ENCODE measurements at places on chromosomes 16 and 17.
A peak's percentile ranks its signal among the peaks of the same experiment; 100 is the strongest.

- no peak overlapping the region for H3K27ac ChIP-seq
- H3K4me3 ChIP-seq, result no peak overlapping the region
- H3K27me3 ChIP-seq, result no peaks in the 10 kb centered on the region
- H3K36me3 ChIP-seq, result no peaks in the 10 kb centered on the region
Observed at GRCh38 chr16:12398029-12398682, 405.5 kb downstream of the CPPED1 start.

- H3K27ac ChIP-seq, result no peak overlapping the region
- no peaks in the 10 kb centered on the region for H3K4me1 ChIP-seq
- H3K36me3 ChIP-seq, result no peaks in the 10 kb centered on the region
- peaks cover 83% of the 10 kb centered on the region for H3K27me3 ChIP-seq
Observed at GRCh38 chr16:24359490-24359889, 103.4 kb downstream of the CACNG3 start.

DNA sequence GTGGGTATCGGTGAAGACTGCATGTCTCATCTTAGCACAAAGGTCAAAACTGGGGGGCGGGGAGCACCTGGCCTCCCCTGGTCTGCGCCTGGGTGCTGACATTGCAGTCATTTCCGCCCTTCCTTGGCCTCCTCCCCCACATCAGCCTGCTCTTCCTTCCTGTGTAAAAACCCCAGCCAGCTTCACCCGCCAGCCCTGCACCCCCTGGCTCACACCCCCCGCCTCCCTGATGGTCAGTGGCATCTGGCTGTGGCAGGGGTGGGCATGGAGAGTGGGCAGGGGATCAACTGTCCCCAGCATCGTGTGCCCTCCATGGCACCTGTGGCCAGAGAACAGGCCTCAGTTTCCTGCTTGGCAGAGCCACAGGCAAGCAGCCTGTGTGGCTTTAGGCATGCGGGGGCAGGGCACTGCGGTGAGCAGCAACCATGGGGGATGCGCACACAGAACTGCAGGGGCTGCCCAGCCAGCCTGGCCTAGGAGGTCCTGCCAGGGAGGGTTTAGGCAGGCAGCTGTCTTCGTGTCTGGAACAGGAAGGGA is 26.5 kb upstream of the LASP1NB start:
- H3K27ac ChIP-seq, result no peak overlapping the region
- no peak overlapping the region for H3K4me3 ChIP-seq
- no peaks in the 10 kb centered on the region for H3K27me3 ChIP-seq

- no peaks in the 10 kb centered on the region for H3K4me1 ChIP-seq
- no peak overlapping the region for H3K4me3 ChIP-seq
- no peak for DNase-seq
Observed at GRCh38 chr17:28407974-28408306, 1.9 kb upstream of the SLC46A1 start.

- no peaks in the 10 kb centered on the region for H3K27me3 ChIP-seq
- peaks cover 4% of the 10 kb centered on the region for H3K36me3 ChIP-seq
- H3K4me1 ChIP-seq, result peaks cover 77% of the 10 kb centered on the region
- no peak overlapping the region for H3K4me3 ChIP-seq
Observed at GRCh38 chr17:41496803-41497484, 7.2 kb upstream of the KRT36 start.

DNA sequence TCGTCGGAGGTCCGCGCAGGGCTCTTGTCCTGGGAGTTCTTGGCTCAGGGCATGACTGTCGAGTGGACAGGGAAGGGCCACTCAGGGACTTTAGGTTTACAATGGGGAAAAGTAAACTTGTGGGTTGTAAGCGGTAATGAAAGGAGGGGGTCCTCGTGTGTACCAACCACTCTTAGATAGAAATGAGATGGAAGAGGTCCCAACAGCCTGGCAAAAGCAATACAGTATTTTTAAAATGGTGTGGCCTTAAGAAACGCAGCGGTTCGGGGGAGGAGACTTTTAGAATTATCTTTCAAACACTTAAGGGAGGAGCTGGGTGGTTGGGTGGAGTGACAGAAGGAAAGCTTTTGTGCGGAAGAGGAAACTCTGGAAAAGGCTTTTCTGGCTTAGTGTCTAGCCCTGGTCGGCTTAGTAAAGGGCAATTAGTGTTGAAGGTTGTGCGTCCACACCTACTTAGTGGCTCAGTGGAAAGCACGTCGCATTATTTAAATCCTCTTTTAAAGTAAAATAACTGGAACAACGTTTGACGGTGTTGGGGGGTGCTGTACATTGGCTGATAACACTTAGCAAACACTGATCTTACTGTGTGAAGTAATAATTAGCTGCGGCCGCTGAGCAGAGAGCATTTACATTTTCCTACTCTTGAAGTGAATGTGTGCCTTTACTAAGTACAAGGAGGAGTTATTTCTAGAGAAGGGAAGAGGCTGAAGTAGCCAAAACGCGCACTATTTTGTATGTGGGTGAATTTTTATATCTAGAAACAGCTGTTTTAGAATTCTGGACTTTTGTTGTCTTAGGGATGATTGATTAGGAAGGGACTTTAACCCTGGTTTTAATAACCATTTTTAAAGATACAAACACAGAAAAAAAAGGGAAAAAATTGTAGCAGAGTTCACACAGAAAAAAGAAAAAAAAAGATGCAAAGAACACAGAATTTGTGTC is 1.0 kb downstream of the WSB1 start:
- H3K4me3 ChIP-seq, result peak overlapping the region; percentile 98
- H3K36me3 ChIP-seq, result peaks cover 44% of the 10 kb centered on the region
- H3K4me1 ChIP-seq, result peaks cover 30% of the 10 kb centered on the region
- H3K27ac ChIP-seq, result peak overlapping the region; percentile 97

- H3K27me3 ChIP-seq, result no peaks in the 10 kb centered on the region
- no peak overlapping the region for H3K27ac ChIP-seq
- no peak overlapping the region for H3K4me3 ChIP-seq
- H3K4me1 ChIP-seq, result peaks cover 7% of the 10 kb centered on the region
- peaks cover 5% of the 10 kb centered on the region for H3K36me3 ChIP-seq
Observed at GRCh38 chr17:30812218-30813177, 12.0 kb downstream of the CRLF3 start.

DNA sequence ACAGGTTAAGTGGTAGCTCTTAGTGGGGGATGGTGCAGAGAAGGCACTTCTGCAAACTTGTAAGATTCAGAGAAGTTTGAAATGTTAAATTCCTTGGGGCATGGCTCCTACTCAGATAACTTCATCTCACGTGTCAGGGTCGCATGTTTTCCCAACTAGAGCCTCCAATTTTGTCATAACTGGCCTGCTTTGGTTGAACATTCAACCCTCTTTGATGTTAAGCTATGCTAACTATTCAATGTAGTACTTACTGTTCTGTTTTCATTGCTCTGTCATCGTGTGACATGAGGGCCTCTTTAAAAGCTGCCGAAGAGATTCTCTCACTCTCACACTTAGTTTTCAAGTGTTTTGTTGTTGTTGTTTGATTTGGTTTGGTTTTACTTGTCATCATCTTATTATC is 280.8 kb downstream of the CDH11 start:
- no peak for DNase-seq
- no peaks in the 10 kb centered on the region for H3K27me3 ChIP-seq
- H3K4me3 ChIP-seq, result no peak overlapping the region
- no peaks in the 10 kb centered on the region for H3K36me3 ChIP-seq
- H3K27ac ChIP-seq, result no peak overlapping the region

DNA sequence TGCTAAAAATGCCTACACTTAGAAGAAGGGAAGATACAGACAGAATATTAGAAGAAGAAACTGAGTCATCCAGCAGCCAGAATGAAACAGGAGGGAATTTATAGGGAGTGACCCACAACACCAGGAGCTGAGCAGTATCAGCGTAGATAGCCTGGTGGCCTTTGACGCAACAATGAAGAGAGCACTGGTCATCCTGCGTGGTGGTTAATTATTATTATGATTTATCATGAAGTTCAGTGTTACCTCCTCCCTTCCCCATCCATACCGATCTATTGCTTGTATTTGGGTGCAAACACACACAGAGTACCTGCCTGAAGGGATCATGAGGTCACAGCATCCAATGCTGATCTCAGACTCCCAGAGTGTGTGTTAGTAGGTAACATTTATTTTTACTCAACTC is 38.5 kb downstream of the ERCC4 start:
- DNase-seq, result no peak
- H3K36me3 ChIP-seq, result peaks cover 16% of the 10 kb centered on the region
- H3K27ac ChIP-seq, result peak overlapping the region; percentile 93

- H3K4me1 ChIP-seq, result peaks cover 16% of the 10 kb centered on the region
- DNase-seq, result no peak
- no peak overlapping the region for H3K4me3 ChIP-seq
- H3K27ac ChIP-seq, result no peak overlapping the region
- H3K27me3 ChIP-seq, result no peaks in the 10 kb centered on the region
Observed at GRCh38 chr17:36609498-36609862, 8.1 kb downstream of the MRM1 start.

DNA sequence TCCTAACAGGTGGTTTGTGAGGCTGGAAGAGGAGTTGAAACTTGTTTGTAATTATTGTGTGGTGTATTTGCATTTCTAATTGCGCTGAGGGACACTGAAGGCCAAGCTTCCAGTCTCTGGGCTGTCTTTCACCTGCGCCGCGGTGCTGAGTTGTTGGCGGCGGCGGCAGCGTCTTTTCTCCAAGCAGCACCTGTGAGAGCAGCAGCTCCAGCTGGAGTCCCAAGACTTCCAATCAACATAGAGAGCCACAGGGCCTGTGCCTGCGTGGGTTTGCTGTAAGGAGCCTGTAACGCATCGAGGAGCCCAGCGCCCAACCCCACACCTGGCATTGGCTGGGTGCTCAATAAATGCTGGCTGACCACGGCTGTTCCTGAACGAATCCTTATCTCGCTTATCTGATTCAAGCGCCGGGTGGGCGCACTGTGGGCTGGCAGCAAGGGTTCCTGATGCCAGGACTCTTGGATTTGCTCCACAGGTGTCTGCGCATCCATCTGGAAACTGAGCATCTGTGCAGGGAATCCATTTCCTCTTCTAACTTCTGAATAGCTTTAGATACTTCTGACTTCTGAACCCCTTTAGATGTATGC is 138.1 kb downstream of the ASIC2 start:
- peaks cover 39% of the 10 kb centered on the region for H3K27me3 ChIP-seq
- H3K36me3 ChIP-seq, result no peaks in the 10 kb centered on the region
- no peak overlapping the region for H3K4me3 ChIP-seq
- no peak overlapping the region for H3K27ac ChIP-seq
- no peak for DNase-seq
- no peaks in the 10 kb centered on the region for H3K4me1 ChIP-seq

DNA sequence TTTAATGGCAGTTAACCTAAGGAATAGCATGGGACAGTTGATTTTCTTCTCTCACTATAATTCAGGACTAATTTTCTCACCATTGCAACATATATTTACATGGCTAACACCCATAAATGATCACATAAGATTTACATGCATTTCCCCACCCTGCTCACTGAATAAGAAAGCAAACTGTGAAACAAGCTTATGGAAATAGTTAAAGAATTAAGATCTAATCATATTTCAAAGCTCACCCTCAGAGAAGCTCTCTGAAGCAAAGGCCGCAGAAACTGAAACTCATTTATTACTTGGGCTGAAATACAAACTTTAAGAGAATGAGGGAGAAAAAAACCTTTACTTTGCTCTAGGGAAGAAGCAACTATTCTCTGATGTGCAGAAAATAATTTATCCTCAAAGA is 218.7 kb upstream of the AXIN2 start:
- H3K36me3 ChIP-seq, result no peaks in the 10 kb centered on the region
- peaks cover 17% of the 10 kb centered on the region for H3K4me1 ChIP-seq
- H3K27ac ChIP-seq, result no peak overlapping the region
- H3K27me3 ChIP-seq, result no peaks in the 10 kb centered on the region
- no peak for DNase-seq

DNA sequence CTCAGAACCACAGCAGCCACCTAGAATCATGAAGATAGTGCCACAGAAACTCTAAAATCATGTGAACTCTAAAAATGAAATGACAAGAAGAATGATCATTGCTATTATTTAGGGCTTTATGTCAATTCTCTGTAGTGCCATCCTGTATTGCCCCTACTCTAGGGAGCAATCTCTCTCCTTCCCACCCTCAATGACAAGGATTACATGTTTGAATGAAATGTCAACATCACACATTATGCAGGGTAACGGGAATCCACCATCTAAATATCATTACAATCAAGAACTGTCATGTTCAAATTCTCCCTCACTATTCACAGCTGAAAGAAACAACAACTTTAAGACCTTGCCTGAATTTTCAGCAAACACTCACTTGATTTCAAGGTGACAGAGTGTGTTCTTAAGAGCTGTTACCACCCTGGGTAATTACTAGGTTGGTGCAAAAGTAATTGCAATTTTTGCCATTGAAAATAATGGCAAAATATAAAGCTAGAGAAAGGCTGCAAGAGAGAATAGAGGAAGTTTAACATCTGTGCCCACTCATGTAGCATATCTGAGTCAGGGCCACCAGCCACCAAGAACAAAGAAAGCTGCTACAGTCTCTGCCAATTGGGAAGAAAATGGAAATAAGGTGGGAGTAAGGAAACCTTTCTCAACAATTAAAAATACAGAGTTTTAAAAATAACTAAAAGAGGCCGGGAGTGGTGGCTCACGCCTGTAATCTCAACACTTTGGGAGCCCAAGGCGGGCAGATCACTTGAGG is 112.8 kb upstream of the PSMD7 start:
- no peak overlapping the region for H3K4me3 ChIP-seq
- H3K4me1 ChIP-seq, result no peaks in the 10 kb centered on the region
- DNase-seq, result no peak
- no peaks in the 10 kb centered on the region for H3K36me3 ChIP-seq
- no peak overlapping the region for H3K27ac ChIP-seq

- no peak overlapping the region for H3K27ac ChIP-seq
- no peak for DNase-seq
- H3K27me3 ChIP-seq, result no peaks in the 10 kb centered on the region
- H3K4me3 ChIP-seq, result no peak overlapping the region
- H3K36me3 ChIP-seq, result peaks cover 7% of the 10 kb centered on the region
Observed at GRCh38 chr17:57286399-57287105, 30.2 kb downstream of the MSI2 start.

DNA sequence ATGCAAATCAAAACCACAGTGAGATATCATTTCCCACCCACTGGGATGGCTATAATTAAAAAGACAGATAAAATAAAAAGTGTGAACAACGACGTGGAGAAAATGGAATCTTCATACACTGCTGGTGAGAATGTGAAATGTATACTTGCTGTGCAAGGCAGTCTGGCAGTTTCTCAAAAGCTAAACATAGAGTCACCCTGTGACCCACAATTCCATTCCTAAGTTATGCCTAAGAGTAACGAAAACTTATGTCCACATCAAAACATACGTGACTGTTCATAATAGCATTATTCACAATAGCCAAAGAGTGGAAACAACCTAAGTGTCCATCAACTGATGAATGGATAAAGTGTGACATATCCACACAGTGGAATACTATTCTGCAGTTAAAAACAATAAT is 38.1 kb upstream of the VPS4A start:
- no peak overlapping the region for H3K27ac ChIP-seq
- H3K27me3 ChIP-seq, result no peaks in the 10 kb centered on the region
- no peaks in the 10 kb centered on the region for H3K4me1 ChIP-seq
- DNase-seq, result no peak
- no peak overlapping the region for H3K4me3 ChIP-seq

DNA sequence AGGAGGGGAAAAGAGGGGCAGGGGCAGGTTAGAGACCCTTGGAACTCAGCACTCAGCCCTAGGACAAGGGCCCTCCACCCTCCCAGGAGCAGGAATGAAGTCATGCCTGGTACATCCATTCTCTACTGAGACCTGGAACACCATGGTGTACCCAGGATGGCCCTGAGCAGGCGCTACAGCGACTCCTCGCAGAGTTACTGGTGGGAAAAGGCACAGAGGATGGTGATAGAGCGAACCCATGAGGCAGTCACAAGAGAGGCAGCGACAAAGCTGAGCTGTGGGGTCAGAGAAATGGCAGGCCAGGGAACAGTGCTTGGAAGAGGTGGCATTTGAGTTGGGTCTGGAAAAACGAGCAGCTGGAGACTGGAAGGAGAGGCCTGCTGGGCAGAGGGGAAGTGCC is 37.5 kb downstream of the SRCIN1 start:
- no peaks in the 10 kb centered on the region for H3K36me3 ChIP-seq
- no peaks in the 10 kb centered on the region for H3K4me1 ChIP-seq
- H3K27me3 ChIP-seq, result peaks cover 100% of the 10 kb centered on the region

Data from Calu3 (cell line).